Psoas muscle (tissue), 8 donors: ENCODE measurements at places on chromosomes 6 and 20. TPM values are rescaled to one million over a fixed set of nuclear protein-coding genes. Genes with fewer than 3 reads are reported as not detected.

DNA sequence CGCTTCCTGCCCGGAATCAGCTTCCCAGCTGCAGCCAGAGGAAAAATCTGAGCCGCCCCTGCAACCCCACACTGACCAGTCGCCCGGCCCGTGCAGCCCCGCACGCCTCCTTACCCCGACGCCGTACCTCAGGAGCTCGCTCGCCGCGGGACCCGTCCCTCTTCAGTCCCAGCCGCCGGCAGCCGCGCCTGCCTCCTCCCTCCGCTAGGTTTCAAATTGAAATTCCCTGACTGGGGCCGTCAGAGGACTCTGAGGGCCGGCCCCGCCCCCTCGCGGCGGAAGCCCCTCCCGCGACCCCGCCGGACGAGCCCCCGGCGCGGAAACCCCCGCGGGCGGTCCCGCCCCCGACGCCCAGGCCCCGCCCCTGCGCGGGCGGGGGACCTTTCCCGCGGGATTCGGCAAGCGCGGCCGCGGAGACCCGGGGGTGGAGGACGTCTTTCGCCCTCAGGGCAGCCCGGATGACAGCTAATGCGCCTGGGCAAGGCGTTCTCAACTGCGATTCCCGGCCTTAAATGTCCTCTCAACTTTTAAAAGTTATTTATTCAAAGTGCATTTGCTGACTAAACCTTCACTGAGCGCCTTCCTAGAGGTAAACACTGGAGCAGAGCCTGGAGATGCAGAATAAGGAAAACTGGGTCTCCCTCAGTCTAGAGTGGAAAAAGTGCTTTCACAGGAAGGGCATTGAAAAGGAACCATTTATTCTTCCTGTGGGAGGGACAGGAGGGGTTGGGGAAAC, at the start of gene EPB41L2:
TSS of gene EPB41L2 (minus strand) at position 218 of the 736 bp plus-strand sequence. CDS start 106,760 bp downstream, outside the sequence.
- H3K4me3 ChIP-seq: peak within 1 kb of the TSS; percentile 91
- no peaks in the 10 kb centered on the region for H3K36me3 ChIP-seq
- H3K4me1 ChIP-seq: no peaks in the 10 kb centered on the region
- H3K27me3 ChIP-seq: no peaks in the 10 kb centered on the region
- DNase-seq: peak; percentile 90
- peak within 1 kb of the TSS; percentile 62 for H3K27ac ChIP-seq

GRCh38 chr20:47717421-47717820, 67.9 kb downstream of the SULF2 start:
- DNase-seq: peak; percentile 13
- no peaks in the 10 kb centered on the region for H3K4me1 ChIP-seq
- H3K27me3 ChIP-seq: no peaks in the 10 kb centered on the region
- no peak overlapping the region for H3K27ac ChIP-seq
- no peak overlapping the region for H3K4me3 ChIP-seq
- no peaks in the 10 kb centered on the region for H3K36me3 ChIP-seq

- H3K4me1 ChIP-seq: no peaks in the 10 kb centered on the region
- H3K27me3 ChIP-seq: no peaks in the 10 kb centered on the region
- no peak overlapping the region for H3K27ac ChIP-seq
- H3K4me3 ChIP-seq: no peak overlapping the region
- no peaks in the 10 kb centered on the region for H3K36me3 ChIP-seq
Observed at GRCh38 chr20:38337561-38338140, 8.6 kb upstream of the LBP start.

VSX1 gene
- 0.41 TPM for total RNA-seq

TMEM239 gene
- not detected for total RNA-seq
